HTR-8/SVneo (cell line): ENCODE measurements at places on chromosomes 2 and 18.

GRCh38 chr18:50626317-50626716 lies 66.4 kb downstream of the MAPK4 start:
- no peak for DNase-seq

- DNase-seq: no peak
These were observed 545 bp downstream of the GLI2 start for GRCh38 chr2:120736202-120736623.

- peak; percentile 39 for DNase-seq
These were observed 30.2 kb downstream of the DIS3L2 start for GRCh38 chr2:231991664-231992063.

- peak; percentile 82 for DNase-seq
These were observed 542 bp upstream of the PRKCE start for GRCh38 chr2:45650851-45651414.

- DNase-seq: no peak
These were observed 563.9 kb downstream of the DCC start for GRCh38 chr18:52903857-52904256.

DNA sequence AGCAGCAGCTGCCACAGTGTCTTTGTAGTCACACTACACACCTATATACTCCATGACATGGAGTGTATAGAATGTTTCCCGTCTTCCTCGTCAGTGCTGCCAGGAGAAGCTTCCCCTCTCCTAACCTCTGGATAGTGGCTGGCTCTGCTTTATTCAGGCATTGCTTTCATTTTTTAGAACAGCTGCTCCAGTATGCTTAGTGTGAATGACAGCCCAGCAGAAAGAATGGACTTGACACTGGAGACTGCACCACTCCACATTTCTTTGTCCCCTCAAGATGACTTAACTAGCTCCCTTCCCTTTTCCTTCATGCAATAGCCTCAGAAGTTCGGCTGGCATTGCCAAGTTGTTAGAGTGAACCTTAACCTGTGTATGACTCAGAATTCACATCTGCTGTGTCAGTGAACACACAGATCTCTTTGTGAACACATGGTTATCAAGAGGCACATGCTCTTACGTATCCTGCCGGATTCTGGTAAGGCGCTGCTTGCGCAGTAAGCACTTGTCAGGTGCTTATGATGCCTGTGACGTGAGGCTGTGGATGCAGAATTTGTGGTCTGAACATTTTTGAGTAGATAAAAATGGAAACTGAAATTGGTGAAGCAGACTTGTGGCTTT lies 73.9 kb downstream of the NEDD4L start:
- DNase-seq: peak; percentile 15

- DNase-seq: no peak
These were observed 247.5 kb downstream of the NBAS start for GRCh38 chr2:15313657-15314056.

- peak; percentile 10 for DNase-seq
These were observed 96.9 kb upstream of the ZNF397 start for GRCh38 chr18:35143622-35144596.

DNA sequence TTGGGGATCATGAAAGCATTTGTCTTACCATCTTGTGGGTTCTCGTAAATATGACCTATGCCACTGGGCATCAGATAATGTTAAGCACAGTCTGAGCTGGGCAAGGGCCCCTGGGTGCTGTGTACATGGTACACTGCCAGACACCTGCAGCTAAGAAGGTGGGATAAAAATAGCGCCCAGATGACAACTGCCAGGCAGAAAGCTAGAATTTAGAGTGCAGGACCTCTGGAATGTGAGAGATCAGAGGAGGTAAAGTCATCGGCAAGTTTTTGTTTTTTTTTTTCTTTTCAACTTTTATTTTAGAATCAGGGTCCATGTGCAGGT lies 53.8 kb upstream of the CYRIA start:
- no peak for DNase-seq

DNA sequence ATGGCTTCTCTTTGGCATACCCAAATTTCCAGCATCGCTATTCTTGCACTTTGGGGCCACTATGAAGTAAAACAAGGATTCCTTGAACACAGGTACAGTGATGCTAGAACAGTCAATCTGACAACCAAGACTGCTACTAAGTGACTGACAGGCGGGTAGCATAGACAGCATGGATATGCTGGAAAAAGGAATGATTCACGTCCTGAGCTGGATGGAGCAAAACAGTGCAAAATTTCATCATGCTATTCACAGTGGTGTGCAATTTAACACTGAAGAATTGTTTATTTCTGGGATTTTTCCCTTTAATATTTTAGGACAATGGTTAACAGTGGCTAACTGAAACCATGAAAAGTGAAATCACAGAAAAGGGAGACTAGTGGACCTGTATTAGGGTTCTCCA lies 1511.2 kb upstream of the ZEB2 start:
- DNase-seq: no peak

GRCh38 chr2:200244111-200244510 lies 62.4 kb upstream of the SPATS2L start:
- DNase-seq: no peak

DNA sequence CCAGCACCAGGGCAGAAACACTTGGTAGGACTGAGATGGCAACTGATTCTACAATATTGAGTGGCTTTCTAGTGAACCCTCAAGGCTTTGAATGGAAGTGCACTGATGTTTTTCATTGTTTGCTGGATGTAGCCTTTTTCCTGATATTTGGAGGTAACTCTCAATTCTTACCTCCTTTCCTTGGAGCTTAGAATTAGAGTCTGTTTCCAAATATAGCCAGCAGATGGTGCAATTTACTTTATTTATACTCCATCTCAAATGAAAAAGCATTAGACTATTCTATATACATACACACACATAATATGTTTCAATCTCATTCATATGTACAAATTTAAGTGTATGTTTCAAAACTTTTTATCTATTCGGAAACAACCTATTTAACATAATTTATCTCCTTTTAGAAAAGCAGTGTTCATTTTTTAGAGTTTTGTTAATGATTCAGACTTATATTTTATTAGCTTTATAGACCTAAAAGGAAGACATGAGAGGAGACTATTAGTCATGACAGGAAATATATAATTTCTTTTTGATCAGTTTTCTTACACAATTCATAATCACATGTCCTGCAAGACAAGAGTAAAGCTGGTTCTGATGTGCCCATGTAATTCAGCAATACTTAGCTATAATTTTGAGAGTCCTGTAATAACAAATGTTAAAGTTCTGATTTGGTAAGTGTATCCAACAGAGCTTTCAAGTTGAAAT lies 124.8 kb downstream of the NUP35 start:
- DNase-seq: peak; percentile 22

GRCh38 chr18:6947338-6948030 lies 170.1 kb downstream of the LAMA1 start:
- DNase-seq: no peak

DNA sequence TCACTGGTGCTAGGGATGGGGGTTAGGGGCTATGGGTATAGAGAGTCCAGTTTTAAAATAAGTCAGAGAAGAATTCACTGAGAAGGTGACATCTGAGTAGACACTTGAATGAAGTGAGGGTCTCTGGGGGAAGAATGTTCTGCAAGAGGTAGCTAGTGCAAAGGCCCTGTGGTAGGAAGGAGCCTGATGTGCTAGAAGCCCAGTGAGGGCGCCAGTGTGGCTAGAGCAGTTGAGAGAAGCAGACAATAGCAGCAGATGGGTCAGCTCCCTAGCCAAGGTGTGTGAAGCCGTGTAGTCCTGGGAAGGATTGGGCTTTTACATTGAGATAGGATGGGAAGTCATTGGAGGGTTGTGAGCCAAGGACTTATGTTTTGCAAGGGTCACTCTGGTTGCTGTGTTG lies 105.8 kb upstream of the PELI1 start:
- DNase-seq: no peak

- DNase-seq: no peak
These were observed 112.2 kb downstream of the CEP192 start for GRCh38 chr18:13103366-13103765.

DNA sequence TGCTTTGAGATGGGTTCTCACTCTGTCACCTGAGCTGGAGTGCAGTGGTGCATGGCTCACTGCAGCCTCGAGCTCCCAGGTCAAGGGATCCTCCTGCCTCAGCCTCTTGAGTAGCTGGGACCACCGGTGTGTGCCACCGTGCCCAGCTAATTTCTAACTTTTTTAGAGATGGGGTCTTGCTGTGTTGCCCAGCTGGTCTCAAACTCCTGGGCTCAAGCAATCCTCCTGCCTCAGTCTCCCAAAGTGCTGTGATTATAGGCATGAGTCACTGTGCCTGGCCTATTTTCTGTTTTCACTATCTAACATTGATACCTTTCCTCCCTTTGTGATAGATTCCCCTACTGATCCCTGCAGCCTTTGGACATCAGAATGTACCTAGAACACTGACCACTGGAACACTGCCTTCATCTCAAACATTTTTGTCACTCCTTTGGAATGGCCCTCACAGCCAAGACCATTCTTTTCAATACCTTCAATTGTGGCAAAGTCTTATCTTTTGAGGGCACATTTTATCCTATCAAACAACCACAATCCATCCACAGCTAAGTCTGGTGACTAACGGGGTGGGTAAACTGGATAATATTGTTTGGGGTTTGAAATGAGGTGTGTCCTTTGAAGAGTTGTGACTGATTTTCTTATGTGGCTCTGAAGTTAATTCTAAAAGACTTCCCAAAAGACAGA lies 43.7 kb downstream of the EPAS1 start:
- DNase-seq: no peak

DNA sequence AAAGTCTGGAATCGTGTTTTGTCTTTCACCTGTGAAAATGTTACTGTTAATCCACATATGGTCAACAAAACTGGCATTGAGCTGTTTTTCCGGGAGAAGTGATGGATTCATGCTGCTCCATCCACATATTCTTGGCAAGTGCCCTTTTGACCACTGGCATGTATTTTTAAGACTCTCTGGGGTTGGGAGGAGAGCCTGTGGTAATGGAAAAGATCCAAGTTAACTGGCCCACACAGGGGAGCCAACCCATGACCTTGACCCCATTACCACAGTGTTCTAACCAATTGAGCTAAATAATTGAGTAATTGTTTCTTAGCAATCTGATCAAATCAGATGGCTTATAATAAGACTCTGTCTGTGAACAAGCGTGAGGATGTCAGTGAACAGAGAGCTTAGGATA lies 296.2 kb upstream of the NRP2 start:
- no peak for DNase-seq

DNA sequence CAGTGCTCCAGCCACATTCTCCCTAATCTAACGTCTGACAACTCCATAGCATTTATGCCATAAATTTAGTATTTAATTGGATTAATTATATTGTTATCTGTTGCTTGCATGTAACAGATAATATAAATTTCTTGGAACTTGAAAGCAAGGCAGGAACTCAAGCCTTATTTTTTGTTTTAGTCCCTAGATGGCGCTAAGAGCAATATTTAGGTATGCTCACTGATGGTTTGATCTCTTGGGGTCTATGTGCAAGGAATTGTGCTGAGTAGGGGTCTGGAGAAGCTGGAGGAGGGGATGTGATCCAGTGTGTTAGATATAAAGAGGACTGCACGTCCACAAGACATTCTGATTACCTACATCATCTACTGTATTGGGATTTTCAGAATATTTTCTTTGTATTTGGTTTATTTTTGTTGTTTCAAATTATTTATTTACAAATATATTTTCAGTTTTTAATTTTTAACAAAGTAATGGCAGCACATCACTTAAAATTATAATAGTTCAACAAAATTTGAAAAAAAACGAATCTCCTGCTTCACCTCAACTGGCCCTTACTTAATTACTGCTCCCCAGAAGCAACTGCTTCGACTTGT lies 32.8 kb downstream of the KATNAL2 start:
- no peak for DNase-seq

GRCh38 chr2:225008935-225009334 lies 33.3 kb downstream of the DOCK10 start:
- DNase-seq: no peak

DNA sequence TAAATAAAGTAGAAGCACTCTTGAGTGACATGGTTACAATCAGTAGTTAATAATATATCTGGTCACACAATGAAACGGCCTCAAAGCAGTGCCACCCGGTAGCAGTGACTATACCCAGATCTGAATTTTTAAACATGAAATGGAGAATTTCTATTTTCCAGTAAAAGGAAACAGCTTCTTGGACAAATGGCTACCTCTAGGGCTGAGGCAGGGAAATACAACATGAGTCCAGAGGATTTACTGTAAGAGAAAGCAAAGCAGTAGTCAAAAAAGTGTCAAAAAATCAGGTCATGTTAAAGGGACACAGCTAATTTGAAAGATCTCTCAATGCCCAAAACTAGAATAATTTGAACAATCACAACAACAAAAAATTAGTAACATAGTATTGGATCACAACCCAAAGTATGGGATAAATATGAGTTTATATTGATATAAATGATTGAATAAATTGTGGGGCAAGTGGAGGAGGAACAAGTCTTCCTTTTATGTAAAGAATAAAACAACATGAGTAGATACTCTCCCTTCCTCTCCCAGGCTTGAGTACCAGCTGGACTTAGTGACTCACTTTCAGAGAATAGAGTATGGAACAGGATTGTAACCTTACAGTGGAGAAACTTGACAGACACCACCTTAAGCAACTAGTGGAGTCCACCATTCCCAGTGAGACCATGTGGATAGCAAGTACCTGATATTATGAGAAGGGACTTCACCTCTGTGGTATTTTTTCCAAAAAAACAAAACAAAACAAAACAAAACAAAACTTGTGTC lies 180.8 kb downstream of the MBD2 start:
- no peak for DNase-seq

DNA sequence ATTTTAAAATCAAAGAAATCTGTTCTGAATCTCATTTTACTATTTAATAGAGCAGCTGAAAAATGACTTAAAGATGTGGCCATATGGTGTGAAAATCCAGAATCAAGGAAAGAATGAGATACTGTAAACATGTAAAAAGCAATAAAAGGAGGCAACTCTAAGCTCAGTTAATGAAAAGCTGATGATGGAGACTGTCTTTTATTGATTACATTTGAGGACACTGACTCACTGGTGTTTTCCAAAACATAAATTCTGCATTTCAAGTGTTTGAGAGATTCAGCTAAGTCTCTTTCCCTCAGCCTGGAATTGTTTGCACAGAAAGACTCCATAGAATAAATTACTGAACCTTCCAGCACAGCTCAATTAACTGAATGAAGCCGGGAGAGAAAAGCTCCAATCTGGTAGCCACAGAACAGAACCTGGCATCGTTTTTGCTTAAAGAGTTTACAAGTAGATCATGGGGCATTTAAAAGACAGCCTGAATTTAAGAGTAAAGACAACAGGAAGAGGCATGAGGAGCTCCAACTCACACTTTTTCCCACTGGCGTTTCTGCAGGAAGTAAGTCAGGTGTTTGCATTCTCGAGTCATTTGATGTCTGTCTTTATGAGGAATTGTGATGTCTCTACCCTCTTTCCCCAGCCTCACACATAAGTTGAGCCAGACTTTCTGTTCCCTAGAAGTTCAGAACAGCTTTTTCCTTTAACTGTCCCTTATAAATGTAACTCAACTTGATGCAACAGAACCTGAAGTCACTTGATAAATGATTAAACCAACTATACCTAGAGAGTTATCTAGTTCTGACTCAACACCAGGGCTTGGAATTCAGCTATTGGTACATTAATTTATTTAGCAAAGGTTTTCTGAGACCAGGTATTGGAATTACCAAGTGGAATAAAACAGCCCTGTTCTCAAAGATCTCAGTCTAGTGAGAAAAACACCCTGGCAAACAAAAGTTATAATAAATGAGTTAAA lies 53.3 kb downstream of the FTCDNL1 start:
- no peak for DNase-seq
